ENCODE measurements at places on chromosomes 7 and 10.

DNA sequence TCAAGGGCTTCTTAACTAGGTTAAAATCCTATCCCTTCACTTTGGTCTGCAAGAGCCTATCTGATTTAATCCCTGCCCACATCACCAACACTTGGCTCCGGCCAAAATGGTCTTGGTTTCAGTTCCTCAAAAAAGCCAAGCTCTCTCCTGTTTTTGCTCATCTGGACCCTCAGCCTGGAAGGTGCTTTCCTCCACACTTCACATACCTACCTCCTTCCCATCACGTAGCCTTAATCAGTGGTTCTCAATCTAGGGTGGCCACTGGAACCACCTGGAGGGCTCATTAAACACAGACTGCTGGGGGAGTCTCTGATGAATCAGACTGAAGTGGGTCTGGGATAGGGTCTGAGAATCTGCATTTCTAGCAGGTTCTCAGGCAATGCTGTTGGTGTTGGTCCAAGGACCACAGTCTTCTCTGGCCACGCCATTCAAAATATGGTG lies 227.0 kb upstream of the AOAH start:
- no peak for DNase-seq

DNA sequence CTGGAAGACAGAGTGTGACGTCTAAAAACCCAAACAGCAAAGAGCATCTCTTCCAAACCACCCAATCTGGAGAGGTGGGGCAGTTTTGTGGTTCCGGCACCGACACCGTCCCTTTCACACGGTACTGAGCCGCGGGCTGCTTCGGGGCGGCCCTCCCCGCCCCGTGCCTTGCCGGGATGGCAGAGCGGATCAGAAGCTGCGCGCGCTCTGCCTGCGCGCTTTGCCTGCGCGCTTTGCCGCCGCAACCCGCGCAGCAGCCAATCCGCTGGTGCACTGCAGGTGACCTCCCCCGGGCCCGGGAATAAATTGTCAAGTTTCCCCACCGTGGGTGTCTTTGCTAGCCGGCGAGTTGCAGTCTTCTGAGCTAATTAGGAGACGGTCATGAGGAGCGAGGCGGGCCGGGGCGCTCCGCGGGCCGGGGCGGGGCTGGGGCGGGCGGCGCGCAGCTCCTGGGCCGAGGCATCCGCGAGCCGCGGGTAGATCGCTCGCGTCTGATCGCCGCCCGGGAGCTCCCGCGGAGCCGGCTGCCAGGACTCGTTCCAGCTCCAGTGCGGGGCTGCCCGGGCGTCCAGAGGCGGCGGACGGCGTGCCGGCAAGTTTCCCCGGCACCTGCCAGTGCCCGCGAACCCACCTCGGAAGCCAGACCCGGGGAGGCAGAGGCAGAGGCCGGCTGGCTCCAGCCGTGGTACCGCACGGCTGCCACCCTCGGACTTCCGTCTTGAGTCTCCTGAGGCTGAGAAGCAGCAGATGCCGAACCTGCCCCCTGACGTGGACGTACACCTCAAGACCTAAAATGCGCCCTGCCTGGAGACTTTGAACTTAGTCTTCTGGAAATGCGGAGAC lies 536.0 kb upstream of the GALNT17 start:
- DNase-seq: no peak

DNA sequence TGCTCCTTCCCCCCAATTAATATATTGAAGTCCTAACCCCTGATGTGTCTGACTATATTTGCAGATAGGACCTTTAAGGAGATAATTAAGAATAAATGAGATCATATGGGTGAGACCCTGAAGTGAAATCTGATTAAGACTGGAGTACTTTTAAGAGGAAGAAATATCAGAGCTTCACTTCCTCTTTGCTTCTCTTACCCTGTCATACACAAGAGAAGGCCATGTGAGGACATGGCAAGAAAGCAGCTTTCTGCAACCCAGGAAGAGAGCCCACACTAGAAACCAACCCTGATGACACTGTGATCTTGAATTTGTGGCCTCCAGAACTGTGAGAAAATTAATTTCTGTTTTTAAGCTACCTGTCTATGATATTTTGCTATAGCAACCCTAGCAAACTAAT lies 44.2 kb downstream of the JMJD1C start:
- DNase-seq: no peak

GRCh38 chr7:79506481-79506880 lies 53.0 kb upstream of the MAGI2 start:
- no peak for DNase-seq

- no peak for DNase-seq
These were observed 7.3 kb downstream of the GFRA1 start for GRCh38 chr10:116265686-116266085.

DNA sequence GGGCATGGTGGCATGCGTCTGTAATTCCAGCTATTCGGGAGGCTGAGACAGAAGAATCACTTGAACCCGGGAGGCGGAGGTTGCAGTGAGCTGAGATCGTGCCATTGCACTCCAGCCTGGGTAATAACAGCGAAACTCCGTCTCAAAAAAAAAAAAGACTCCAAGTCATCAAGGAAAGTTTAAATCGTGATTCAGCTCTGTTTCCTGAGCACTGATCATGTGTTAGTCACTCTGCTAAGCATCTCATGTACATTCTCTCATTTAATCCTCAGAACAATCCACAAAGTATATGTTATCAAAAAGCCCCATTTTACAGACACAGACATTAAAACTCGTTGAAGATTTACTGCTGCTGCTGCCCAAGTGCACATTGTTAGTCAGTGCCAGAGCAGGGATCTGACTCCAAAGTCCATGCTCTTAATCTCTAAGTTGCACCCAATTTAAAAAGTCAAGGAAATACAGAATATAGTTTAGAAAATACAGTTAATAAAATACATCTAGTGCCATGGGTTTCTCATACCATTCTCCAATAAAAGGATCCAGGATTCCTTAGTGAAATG lies 6.2 kb downstream of the PIK3AP1 start:
- DNase-seq: no peak

- DNase-seq: no peak
These were observed 14.8 kb downstream of the ITIH5 start for GRCh38 chr10:7651853-7652470.

- DNase-seq: no peak
These were observed 31.8 kb downstream of the ZNF467 start for GRCh38 chr7:149741629-149742028.

DNA sequence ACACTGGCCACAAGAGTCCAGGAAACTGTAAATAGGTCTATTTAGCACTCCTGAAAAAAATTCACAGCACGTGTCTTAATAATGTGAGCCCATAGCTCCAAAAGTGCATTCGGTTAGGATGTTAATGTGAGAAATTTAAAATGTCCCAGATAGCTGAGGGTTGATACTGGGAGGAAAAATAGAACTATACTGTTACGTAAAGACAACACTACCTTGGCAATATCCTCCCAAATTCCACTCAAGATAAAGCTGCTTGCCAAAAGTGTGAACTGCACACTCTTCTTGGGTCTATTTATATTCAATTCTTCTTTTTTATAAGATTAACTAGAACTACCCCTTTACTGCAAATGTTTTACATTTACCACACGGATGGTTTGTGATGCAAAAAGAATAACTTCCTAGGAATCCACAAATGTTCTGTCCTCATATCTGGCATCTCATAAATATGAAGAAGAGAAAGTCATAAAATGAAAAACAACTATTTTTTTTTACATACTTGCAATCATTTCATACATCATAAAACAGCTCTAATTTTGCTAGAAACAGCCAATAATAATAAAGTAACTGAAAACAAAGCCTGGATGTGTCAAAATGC lies 10.4 kb downstream of the RAB11FIP2 start:
- no peak for DNase-seq

GRCh38 chr10:33917069-33917780 lies 582.8 kb upstream of the NRP1 start:
- no peak for DNase-seq

DNA sequence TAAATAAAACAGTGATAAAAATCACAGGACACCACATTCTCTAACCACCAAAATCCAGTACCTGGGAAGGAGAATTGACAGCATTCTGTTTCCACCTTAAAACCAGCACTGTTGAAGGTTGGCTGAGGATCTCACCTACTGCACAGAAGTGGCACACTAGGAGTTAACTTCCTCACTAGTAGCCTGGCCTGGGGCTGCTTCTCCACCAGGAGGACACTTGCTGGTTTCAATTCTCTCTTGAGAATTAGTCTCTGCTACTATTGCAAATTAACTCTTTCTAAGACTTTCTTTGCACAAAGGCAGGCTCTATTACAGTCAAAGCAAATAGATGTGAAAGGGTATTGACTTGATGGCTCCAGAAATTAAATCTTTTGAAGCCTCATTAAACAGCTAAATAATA lies 2.3 kb upstream of the CTTNBP2 start:
- DNase-seq: no peak

GRCh38 chr7:30371321-30371720 lies 86.9 kb downstream of the ZNRF2 start:
- DNase-seq: no peak

DNA sequence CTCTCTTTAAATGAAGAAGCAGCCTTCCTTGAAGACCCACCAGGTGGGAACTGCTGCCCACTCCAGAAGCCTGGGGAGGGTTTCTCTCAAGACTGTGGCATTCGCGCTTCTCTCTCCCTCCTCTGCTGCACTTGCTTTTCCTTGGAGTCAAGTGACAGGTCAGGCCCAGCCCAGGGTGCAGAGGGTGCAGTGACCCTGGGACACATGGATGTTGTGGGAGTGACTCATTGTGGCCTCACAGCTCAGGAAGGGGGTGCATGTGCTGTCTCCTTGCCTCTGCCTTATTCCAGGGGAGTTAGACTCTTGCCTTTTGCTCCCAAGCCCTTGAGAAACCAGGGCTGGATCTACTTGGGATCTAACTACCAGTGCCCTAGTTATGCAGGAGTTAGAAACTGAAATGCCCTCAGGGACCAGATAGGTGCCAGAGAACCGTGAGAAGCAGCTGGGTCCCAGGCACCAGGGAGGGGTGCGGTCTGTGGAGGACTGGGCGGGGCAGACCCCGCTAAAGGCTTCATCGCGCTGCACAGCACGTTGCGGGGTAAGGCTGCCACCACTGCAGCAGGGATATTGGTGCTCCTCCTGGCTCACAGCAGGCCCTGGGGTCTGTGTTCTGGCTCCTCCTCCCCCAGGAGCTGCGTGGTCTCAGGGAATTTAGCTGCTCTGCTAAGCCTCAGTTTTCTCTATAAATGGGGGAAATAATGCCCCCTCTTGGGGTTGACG lies 11.4 kb downstream of the FAM241B start:
- no peak for DNase-seq

DNA sequence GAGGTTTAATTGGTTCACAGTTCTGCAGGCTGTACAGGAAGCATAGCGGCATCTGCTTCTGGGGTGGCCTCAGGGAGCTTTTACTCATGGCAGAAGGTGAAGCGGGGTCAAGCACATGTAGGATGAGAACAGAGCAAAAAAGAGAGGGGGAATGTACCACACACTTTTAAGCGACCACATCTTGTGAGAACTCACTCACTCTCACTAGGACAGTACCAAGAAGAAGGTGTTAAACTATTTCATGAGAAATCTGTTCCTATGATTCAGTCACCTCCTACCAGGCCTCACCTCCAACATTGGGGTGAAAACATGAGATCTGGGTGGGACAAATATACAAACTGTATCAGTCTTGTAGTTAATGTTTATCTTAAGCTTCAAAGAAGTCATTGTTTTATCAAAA lies 174.7 kb downstream of the GNAI1 start:
- DNase-seq: no peak

- DNase-seq: no peak
These were observed 58.8 kb downstream of the VIM start for GRCh38 chr10:17286562-17287550.

DNA sequence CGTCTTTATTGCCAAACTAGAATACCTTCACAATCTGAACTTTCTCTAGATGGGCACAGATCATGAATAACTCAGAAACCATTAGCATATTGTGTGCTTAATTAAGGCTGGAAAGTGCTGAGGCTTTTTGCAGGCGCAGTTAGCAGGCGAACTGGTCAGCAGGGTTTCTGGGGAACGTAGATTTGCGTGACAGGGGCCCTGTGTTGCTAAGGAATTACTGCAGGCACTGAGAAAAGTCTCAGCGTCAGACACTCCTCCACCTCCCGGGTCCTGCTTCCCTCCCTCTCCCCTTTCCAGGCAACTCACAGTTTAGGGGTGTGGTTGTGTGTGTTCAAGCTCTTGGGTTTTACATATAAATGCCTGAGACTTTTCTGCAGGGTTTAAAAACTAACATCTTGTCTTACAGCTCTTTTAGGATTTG lies 2.2 kb downstream of the MAP3K8 start:
- no peak for DNase-seq

DNA sequence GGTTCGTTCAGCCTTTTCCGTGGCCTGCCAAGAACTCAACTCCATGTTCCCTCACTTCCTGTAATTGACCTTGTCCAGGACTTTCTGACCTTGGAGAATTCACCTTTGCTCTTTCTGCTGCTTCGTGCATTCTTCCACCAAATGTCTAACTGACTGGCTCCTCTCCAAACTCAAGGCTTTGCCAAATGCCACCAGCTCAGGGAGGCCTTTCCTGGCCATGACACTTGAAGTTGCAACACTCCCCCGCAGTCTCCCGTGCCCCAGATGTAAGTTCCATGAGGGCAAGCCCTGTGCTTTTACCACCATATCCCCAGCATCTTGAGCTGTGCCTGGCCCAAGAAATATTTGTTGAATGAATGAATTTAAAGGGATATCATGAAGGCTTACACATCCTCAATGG lies 238.4 kb downstream of the ARHGAP21 start:
- no peak for DNase-seq

DNA sequence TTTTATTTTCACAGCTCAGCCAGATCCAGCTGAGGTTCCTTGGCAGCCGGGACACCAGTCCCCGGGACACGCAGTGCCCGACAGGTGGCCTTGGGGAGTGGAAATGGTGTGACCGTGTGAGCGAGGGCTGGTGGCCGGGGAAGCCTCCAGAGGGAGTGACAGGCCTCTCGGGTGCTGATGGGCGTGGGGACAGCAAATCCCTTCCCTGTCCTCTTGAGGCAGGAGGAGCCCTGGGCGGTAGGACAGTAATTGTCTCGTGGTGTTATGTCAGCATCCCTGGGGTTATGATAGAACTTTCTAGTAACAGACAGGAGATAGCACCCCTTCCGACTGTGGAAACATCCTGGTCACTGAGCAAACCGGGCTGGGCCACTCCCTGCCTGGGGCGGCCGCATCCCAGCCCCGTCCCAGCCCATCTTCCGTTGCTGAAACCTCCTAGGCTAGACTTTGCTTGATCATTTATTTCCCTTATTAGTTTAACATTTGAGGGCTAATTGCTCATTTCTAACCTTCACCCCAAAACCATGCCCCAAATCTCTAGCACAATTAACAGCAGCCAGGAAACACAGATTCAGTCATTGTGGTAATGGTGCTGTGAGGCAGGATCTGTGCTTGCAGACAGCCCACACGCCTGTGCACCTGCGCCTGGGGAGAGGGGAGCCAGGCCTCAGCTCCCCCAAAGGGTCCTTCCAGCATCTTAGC lies 63.3 kb downstream of the ELFN1 start:
- DNase-seq: no peak

- DNase-seq: no peak
These were observed 29.5 kb downstream of the PAX2 start for GRCh38 chr10:100774876-100775275.

GRCh38 chr7:119838444-119838843 lies 434.5 kb upstream of the KCND2 start:
- no peak for DNase-seq

Measured in activated naive CD4-positive, alpha-beta T cell treated with anti-CD3 and anti-CD28 coated beads, Interleukin-2, amount 50 U/mL, for 16 hours (primary cell).